ENCODE measurements at places on chromosomes 1 and 21. TPM values are rescaled to one million over a fixed set of nuclear protein-coding genes. Genes with fewer than 3 reads are reported as not detected.

DNA sequence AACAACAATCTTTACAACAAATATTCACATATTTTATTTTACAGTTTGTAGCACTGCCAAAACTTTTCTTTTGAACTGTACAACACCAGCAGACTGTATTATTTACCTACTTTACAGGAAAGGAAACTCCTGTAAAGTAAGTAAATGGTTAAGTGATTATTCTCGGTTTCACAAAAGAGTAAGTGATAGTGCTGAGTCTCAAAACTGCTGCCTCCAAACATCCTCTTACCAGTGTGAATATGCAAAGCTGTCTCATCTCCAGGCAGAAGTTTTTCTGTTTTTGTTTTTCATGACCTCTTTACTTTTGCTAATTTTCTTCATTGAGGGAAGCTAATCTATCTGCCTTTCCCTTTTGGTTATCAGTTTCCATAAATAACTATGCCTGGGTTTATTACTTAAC is 286.7 kb downstream of the SRGAP2C start:
- H3K27ac ChIP-seq, result no peak overlapping the region
- DNase-seq, result no peak
- peaks cover 6% of the 10 kb centered on the region for H3K27me3 ChIP-seq
- no peaks in the 10 kb centered on the region for H3K4me1 ChIP-seq

GRCh38 chr1:162639718-162640117 is 7.5 kb downstream of the DDR2 start:
- H3K4me3 ChIP-seq, result no peak overlapping the region
- H3K36me3 ChIP-seq, result no peaks in the 10 kb centered on the region
- no peaks in the 10 kb centered on the region for H3K27me3 ChIP-seq
- H3K4me1 ChIP-seq, result peaks cover 17% of the 10 kb centered on the region
- no peak for DNase-seq

- H3K36me3 ChIP-seq, result no peaks in the 10 kb centered on the region
- no peak overlapping the region for H3K4me3 ChIP-seq
- H3K27ac ChIP-seq, result peak overlapping the region; percentile 79
- DNase-seq, result peak; percentile 68
- no peaks in the 10 kb centered on the region for H3K27me3 ChIP-seq
These were observed 120.6 kb downstream of the SPSB1 start for GRCh38 chr1:9413071-9413876.

DNA sequence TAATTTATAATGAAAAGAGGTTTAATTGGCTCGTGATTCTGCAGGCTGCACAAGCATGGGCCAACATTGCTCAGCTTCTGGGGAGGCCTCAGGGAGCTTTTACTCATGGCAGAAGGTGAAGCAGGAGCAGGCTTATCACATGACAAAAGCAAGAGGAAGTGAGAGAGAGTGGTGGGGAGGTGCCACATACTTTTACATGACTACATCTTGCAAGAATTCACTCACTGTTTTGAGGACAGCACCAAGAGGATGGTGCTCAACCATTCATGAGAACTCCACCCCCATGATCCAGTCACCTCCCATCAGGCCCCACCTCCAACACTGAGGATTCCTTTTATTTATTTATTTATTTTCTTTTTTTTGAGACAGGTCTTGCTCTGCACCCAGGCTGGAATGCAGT is 5.5 kb upstream of the PLEKHM2 start:
- H3K4me3 ChIP-seq, result no peak overlapping the region
- no peaks in the 10 kb centered on the region for H3K27me3 ChIP-seq
- no peaks in the 10 kb centered on the region for H3K4me1 ChIP-seq
- no peak for DNase-seq
- H3K36me3 ChIP-seq, result no peaks in the 10 kb centered on the region
- H3K27ac ChIP-seq, result no peak overlapping the region

GRCh38 chr1:143736562-143736961 is 235.2 kb downstream of the FAM72C start:
- peaks cover 4% of the 10 kb centered on the region for H3K27me3 ChIP-seq
- H3K4me1 ChIP-seq, result no peaks in the 10 kb centered on the region
- DNase-seq, result no peak
- no peaks in the 10 kb centered on the region for H3K36me3 ChIP-seq

DNA sequence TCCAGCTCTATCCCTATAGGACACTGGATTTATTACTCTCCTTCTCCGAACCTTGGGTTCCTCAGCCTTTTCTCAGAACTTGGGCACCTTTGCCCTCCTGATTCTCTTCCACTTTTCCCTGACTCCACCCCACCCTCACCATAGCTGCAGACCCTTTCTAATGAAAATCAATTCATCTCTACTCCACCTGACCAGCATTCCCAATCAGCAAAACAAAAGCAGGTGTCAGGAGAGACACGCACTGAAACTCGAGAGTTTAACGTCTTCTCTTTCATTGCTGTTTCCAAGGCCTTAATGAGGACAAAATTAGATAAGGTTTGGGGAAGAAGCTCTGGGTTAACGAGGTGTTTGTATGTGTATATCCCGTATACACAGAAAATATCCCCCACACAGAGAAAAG is 208.8 kb downstream of the PLPP3 start:
- H3K36me3 ChIP-seq, result no peaks in the 10 kb centered on the region
- no peak for DNase-seq
- no peaks in the 10 kb centered on the region for H3K27me3 ChIP-seq
- no peak overlapping the region for H3K4me3 ChIP-seq
- peaks cover 8% of the 10 kb centered on the region for H3K4me1 ChIP-seq

GRCh38 chr1:85394130-85394529 is 70.8 kb downstream of the DDAH1 start:
- DNase-seq, result no peak
- H3K4me1 ChIP-seq, result peaks cover 9% of the 10 kb centered on the region
- H3K27me3 ChIP-seq, result no peaks in the 10 kb centered on the region
- H3K27ac ChIP-seq, result no peak overlapping the region

DAB1 gene
- 0.77 TPM for total RNA-seq
